Mucosa of descending colon (tissue), 3 donors: ENCODE measurements at places on chromosomes 12 and 14. TPM values are rescaled to one million over a fixed set of nuclear protein-coding genes. Genes with fewer than 3 reads are reported as not detected.

TAS2R50 gene
- total RNA-seq: 0.92 TPM

AQP2 gene
- not detected for total RNA-seq

DNAJC22 gene
- 6.7 TPM for total RNA-seq

C12orf54 gene
- 0.41 TPM for total RNA-seq

SERPINA10 gene
- 0.09 TPM for total RNA-seq

MGST1 gene
- 270 TPM for total RNA-seq

IFI27 gene
- total RNA-seq: 1,655 TPM

YARS2 gene
- 11.7 TPM for total RNA-seq

AVPR1A gene
- 0.32 TPM for total RNA-seq

CLEC7A gene
- 3.1 TPM for total RNA-seq

MCRS1 gene
- 55.9 TPM for total RNA-seq

CD27 gene
- total RNA-seq: 3.9 TPM

PPP1R1A gene
- 0.52 TPM for total RNA-seq

GYS2 gene
- total RNA-seq: not detected

CD163 gene
- total RNA-seq: 153 TPM

- no peak for DNase-seq
Observed at GRCh38 chr14:99215277-99215676, 56.7 kb downstream of the BCL11B start.

GRCh38 chr14:98477935-98478334 is 794.1 kb downstream of the BCL11B start:
- DNase-seq: no peak

DNA sequence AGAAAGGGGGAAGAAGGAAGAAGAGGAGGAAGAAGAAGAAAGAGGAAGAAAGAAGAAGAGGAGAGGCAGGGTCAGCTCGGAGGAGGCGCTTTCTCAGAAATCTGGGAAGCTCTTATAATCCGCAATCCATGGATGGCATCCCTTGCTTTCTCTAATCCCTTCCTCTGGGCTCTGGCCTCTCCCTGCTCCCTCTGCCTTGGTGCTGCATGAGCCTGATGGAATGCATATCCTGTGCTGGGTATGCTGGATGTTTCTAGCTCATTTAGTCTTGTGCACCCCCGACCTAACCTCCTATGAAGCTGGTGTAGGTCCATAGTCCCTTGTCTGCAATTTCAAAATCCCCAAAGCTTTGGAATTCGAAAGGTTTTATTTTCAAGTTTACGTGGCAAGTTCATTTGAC is 94.2 kb upstream of the MYL2 start:
- DNase-seq: no peak

DNA sequence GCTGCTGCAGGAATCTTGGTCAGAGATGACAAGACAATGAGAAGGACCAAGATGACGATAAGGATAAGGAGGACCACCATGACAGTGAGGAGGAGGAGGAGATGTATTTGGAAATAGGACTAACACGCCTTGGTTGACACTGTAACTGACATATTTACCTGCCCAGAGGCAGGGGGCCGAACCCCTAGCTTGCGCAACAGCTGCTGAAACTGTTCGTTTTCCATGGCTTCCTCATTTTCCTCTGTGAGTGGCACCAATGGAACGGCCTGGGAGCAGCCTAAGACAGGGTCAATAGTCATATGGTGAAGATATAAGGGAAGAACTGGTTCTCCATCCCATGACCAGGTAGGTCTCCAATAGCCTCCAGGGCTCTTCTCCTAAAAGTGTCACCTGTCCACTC is 28.8 kb downstream of the TIMELESS start:
- DNase-seq: no peak

- no peak for DNase-seq
Observed at GRCh38 chr12:2739832-2740641, 54.7 kb upstream of the FKBP4 start.

- DNase-seq: no peak
Observed at GRCh38 chr12:114749065-114749464, 65.1 kb upstream of the TBX3 start.

- DNase-seq: no peak
Observed at GRCh38 chr12:95201056-95201670, 16.1 kb downstream of the FGD6 start.

DNA sequence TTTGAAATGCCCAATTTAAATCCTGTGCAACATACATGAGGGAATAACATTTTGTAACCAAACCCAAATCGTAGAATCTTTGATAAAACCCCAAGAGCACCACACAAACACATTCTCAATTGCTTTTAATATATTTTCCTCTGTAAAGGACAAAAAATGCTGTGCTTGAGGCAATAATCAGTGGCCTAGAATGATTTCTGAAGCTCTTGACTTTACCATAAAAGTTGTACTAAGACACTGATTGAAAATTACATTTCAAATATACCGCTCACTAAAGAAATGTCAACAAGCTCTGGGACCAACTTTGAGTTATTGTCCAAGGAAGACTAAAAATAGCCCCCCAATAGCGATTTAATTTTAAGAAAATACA is 1.5 kb downstream of the EML5 start:
- DNase-seq: no peak

DNA sequence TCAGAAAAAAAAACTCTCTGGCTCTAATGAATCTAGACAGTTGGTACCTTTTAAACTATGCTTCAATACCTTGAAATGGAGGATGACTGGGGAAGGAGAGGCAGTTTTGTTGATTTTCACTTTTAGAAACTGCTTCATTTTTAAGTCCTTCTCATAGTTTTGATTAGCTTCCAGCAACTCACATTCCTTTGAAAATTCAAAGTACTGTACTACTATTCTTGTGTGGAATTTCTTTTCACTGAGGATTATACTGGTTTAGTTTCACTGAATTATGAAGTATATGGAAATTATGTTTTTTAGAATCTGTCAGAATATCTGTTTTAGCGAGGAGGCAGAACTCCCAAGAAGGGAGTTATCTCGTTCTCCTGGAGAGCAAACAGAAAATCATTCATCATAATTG is 116.3 kb downstream of the TGFB3 start:
- DNase-seq: no peak

DNA sequence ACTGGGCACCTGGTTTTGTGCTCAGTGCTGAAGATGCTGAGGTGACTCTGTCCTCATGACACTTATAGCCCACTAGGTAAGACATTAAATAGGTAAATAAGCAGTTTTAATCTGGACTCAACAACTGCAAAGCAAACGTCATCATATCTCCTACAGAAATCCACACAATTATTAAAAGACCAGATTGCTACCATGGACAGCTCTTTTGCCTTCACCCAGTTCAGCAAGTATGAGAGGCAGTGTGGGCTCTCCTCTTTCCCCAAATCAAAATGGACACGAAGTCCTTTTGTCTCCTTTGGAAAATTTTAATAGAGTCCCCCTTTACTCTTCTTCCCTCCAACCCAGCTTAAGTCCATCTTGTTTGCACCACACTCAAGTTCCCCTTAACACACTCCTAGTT is 171.1 kb downstream of the RPAP3 start:
- DNase-seq: no peak

GRCh38 chr14:64855721-64856528 is 23.8 kb downstream of the SPTB start:
- no peak for DNase-seq

DNA sequence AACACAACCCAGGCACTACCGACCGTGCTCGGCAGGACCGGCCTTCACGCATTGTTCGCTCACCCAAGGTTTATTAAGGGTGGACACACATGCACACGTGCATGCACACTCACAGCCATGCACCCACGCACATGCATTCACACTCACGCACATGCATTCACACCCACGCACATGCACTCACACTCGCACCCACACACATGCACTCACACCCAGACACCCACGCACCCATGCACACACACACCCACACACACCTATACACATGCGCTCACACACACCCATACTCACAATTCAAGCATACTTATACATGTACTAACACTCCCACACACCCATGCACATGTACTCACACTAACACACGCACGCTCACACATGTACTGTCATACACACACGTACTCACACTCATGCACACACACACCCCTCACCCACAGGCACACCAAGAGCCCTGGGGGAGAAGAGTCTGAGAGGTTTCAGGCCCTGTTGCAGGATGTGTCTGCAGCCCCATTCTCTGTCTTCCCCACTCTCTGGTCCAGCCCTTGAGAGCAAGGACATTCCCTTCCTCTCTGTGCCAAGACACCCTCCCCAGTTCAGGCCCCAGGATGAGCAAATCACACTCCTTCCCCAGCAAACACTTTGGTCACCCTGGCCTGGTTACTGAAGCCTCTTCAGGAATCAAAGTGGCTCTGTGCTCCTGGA is 49.4 kb upstream of the BCL11B start:
- no peak for DNase-seq

GRCh38 chr12:7042842-7043241 is 17.7 kb upstream of the C1S start:
- no peak for DNase-seq

- no peak for DNase-seq
Observed at GRCh38 chr14:23248601-23249000, 10.9 kb downstream of the RNF212B start.

DNA sequence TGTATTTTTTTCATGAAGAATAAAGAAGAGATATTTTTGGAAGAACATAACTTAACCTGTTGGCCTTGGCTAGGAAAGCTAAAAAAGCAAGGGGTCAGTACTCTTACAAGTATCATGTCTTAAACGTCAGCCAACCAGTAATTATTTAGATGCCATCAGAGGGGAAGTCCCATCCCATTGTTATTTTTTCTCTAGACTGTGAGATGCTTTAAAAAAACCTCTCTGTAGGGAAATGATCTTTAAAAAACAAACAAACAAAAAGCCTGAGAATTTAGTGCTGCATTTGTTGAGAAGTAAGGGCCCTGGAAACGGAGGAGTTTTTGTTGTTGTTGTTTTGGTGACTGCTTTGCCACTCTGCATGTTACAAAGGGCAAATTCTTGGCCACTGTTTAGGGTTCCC is 474.0 kb downstream of the ZFP36L1 start:
- no peak for DNase-seq

GRCh38 chr14:69675877-69676416 is 64.6 kb downstream of the SUSD6 start:
- DNase-seq: no peak

GRCh38 chr12:108955225-108955835 is 65.5 kb downstream of the SVOP start:
- no peak for DNase-seq

GRCh38 chr14:50774542-50775267 is 56.3 kb downstream of the NIN start:
- no peak for DNase-seq

DNA sequence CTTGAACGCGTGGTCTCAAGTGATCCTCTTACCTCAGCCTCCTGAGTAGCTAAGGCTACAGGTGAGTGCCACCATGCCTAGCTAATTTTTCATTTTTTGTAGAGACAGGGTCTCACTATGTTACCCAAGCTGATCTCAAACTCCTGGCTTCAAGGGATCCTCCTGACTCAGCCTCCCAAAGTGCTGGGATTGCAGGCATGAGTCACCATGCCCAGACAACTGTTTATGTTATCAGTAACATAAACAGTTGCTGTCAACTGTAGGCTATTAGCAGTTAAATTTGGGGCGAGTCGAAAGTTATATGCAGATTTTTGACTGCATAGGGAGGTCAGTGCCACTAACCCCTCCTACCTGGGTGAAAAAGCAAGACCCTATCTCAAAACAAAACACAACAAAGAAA is 26.2 kb upstream of the LRRK2 start:
- no peak for DNase-seq

DNA sequence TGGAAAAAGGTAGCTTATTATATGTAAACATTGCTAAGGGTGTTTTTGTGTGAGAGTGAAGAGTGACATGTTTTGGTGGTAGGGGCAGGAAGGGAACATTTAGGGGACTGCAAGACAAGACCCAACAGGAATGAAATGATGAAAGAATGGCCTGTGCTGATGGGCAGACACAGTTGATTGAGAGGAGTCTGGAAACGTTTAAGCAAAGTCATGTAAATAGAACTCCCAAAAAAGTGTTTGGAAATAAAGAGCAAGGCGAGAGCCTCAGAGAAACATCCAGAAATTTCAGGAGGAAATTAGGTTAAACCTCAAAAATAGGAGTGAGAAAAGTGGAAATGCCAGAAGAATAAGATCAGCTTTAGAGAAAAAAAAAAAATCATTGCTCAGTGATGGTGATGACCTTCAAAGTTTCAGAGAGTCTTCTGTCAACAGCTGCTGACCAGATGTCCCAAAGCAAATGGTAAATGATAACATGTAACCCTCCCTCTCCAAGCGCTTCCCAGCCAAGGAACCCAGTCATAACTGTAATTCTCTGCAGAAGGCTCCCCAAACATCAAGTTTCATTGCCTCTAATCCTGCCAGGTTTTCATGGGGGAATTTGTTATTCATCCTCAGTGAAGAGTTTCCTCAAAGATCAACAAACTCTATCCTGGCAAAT is 223.2 kb upstream of the FAR2 start:
- peak; percentile 4 for DNase-seq

DNA sequence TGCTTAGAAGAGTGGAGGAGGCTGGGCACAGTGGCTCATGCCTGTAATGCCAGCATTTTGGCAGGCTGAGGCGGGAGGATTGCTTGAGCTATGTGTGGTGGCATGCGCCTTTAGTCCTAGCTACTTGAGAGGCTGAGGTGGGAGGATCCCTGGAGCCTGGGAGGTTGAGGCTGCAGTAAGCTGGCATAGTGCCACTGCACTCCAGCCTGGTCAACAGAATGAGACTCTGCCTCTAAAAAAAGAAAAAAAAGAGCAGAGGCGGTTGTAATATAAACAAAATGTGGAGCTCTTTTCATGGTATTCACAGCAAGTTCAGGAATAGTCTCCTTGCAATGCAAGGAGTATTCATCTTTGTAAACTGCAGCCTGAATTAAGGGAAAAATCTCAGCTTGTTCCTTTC is 27.2 kb downstream of the ARID2 start:
- no peak for DNase-seq

- no peak for DNase-seq
Observed at GRCh38 chr12:67367843-67368242, 98.7 kb downstream of the CAND1 start.

DNA sequence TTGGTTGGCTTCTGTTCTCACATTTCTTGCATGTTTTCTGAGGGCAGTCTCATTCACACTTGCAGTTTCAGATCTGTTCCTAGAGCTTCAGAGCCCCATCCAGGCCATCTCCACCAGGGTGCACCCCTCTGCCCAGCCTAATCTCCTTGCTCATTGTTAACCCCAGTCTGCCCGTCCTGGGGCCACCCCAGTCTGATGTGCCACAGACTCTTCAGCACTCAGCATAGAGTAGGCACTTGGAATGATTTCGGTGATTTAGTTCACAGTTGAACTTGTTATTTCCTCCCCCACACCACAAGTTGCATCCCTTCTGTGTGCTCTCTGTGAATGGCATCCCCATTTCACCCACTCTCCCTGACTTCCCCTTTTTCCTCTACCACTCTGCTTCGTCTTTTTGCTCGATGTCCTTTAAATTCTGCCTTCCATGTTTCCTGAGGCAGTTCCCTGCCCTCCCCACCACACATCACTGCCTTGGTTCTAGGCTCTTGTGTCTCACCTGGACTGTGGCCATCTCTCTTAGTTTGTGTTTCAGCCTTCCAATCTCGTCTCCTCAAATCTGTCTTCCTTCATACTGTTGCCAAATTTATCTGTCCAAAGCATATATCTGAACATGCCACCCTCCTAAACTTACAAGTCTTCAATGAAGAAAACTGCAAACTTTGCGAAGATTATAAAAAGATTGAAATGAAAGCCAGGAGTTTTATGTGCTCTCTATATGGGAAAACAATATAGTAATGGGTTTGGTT is 41.5 kb downstream of the ANO6 start:
- no peak for DNase-seq

- no peak for DNase-seq
Observed at GRCh38 chr12:12138203-12139154, 67.7 kb downstream of the BCL2L14 start.

GRCh38 chr14:64298773-64299172 is 4.6 kb upstream of the ESR2 start:
- DNase-seq: no peak

GRCh38 chr12:43222796-43223195 is 329.2 kb downstream of the ADAMTS20 start:
- no peak for DNase-seq
